Spinal cord (tissue), 10 donors: ENCODE measurements at places on chromosomes 6 and 20.
A peak's percentile ranks its signal among the peaks of the same experiment; 100 is the strongest.

DNA sequence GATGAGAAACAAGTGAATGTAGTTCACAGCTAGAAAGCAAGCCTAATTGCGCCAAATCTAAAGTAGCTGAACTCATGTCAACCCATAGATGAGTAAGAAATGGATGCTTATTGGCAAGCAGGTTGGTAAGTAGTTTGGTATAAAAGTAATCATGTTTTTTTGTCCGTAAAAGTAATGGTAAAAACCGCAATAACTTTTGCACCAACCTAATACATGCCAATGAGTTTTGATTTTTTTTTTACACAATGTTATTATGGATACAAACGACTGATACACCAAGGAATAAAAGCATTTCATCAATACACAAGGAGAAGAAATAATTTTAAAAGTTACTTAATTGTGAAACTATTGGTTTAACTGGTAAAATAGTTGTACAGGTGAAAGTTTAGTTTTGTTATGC, 977.5 kb downstream of the EYS start:
- DNase-seq: no peak

DNA sequence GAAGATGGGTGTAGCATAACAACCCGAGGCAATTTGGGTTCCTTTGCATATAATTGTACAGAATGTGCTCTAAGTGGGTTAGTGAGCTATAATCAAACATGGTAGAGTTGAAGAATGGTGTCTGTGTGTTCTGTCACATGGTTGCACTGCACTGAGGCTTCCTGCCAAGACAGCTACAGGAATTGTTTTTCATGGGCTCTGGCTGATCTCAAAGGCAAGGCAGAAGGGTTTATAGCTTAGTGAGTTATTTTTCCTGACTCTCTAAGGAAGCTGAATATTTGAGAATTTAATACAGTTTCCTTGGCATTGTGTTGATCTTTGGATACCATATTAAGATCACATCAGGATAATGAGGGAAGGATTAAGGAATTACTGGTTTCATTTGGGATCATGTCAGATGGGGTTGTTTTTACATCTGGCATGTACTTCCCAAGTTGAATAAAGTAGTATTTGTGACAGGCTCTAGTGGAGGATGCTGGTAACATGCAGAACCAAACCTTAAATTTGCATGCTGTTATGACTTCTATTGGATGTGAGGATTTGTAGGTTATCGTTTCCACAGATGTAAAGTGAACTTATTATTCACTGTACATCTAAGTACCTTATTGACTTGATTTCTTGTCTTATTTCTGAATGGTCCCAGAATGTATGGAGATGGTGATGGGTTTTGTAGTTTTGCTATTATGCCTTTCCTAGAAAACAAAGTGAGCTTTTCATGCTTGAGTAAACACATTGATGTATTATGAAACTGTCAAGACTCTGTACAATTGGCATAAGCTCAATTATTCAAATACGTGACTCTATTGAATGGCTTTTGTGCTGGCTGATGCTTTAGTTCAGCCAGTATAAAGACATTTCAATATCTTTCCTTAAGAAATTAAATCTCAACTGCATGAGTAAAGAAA, 43.3 kb downstream of the LRRC1 start:
- DNase-seq: peak; percentile 66

GRCh38 chr20:33437141-33437911, 6.2 kb downstream of the SNTA1 start:
- DNase-seq: peak; percentile 62

DNA sequence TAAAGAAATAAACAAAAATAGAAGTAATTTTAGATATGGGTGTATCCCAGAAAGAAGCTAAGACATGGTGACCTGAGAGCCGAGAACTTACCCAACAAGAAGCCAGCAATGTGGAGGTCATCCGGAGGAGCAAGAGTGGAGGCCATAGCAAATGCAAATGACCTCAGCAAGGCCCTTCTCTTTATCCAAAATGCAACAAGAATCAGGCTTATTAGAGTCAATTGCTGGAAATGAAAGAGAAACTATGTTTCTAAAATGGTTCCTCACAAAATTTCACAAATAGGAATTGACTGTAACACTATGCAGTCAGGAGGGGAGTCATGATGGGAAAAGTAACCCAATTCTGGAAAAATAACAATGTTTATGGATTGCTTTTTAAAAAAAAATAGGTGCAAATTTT, 90.4 kb downstream of the TNFAIP3 start:
- DNase-seq: no peak

GRCh38 chr6:47524136-47524845, 46.7 kb downstream of the CD2AP start:
- DNase-seq: no peak

GRCh38 chr6:8069631-8070284, 5.6 kb upstream of the BLOC1S5 start:
- DNase-seq: no peak

- no peak for DNase-seq
Observed at GRCh38 chr6:133648581-133648980, 240.3 kb upstream of the TCF21 start.

DNA sequence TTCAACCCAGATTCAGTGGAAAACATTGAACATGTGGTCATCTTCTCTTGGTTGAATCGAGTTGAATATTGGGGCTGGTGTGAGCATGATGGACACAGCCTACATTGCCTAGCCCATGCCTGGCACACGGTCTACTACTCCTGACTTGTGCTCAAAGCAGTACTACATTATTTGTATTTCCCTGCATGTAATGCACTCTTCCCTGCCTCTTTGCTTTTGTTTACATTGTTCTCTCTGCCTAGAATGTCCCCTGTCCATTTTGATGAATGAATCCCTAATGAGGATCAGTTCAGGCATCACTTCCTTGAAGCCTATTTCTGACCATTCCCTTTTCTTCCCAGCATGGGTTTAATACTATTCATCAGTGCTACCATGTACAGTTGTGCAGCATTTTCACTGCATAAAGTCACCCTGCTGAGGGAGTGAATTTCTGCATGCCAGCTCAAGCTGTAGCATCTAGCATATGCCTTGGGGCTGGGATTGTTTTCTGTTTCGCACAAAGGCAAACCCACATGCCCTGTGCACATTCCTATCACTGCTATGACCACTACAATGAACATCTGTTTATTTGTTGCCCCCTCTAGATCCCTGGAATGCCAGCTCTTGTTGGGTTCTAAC, 75.3 kb upstream of the CCN6 start:
- DNase-seq: no peak

DNA sequence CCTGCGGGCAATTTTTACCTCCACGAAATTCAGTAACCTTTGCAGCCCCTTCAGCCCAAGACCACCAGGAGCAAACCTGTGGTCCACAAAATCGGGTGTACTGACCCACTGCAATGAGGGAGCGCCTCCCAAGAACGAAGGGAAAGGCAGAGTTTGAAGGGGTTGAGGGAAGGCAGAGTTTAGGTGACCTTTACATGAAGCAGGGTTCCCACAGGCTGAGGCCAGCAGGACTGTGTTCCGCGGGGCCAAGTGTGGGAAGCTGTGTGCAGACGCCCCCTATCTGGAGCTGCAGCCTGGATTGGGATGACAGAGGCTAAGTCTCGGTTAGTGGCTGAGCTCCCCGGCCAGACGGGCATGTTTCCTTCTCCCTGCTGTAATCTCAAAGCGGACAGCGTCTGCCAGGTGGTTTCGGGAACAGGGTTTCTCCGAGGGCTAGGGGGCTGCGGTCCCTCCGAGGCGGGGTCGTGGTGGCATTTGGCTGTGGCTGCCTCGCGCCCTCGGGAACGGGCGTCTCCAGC, 826 bp upstream of the PYGB start:
- DNase-seq: no peak

DNA sequence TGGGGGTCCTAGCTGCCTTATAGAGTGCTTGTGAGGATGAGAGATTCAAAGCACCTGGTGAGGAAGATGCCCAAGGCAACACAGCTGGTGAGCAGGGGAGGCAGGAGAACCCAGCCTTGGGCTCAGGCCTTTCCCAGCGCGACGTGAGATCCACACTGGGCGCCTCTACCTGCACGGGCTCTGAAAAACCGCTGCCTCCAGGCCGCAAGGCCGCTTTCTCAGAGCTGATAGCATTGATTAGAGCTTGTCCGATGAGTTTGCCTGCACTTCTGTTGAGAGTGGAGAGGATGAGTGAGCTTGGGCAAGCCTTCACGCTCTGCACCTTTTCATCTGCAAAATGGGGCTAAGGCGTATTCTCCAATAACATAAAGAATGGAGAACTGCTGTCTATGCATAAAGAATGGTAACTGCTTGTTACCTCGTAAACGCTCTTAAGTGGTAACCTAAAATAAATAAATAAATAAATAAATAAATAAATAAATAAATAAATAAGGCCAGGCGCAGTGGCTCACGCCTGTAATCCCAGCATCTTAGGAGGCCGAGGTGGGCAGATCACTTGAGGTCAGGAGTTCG, 916 bp downstream of the PABPC1L start:
- DNase-seq: no peak

GRCh38 chr6:45758787-45759471, 256.7 kb downstream of the CLIC5 start:
- no peak for DNase-seq

DNA sequence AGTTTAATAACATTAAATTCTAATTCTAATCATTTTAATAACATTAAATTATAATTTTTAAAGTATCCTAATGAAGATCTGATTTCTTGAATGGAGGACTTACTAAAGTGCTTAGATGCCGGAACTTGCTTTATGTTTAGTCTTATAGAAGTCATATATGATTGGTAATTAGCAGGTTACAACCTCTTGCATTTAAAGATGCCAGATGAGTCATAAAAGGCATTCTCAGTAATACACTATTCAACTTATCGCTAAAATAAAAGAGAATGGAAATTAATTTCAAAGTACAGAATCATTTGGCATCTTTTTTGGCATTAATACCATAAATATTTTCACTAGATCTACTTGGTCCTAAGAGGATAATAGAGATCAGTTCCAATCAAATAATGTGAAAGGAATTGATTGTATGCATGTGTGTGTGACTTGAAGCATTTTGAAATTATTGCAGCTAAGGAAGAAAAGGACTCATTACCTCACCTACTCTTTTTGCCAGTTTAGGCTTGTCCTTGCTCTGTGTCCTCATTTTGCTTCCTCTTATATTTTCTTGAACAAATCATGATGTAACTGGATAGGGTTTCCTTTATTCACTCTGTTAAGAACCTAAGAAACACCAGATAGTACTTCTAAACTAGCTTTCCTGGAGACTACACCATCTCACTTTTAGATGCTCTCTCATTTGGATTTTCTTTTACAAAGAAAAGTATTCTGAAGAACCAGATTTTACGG, 2.7 kb downstream of the COL21A1 start:
- DNase-seq: no peak

GRCh38 chr20:4946986-4947385, 54.3 kb downstream of the SLC23A2 start:
- no peak for DNase-seq

DNA sequence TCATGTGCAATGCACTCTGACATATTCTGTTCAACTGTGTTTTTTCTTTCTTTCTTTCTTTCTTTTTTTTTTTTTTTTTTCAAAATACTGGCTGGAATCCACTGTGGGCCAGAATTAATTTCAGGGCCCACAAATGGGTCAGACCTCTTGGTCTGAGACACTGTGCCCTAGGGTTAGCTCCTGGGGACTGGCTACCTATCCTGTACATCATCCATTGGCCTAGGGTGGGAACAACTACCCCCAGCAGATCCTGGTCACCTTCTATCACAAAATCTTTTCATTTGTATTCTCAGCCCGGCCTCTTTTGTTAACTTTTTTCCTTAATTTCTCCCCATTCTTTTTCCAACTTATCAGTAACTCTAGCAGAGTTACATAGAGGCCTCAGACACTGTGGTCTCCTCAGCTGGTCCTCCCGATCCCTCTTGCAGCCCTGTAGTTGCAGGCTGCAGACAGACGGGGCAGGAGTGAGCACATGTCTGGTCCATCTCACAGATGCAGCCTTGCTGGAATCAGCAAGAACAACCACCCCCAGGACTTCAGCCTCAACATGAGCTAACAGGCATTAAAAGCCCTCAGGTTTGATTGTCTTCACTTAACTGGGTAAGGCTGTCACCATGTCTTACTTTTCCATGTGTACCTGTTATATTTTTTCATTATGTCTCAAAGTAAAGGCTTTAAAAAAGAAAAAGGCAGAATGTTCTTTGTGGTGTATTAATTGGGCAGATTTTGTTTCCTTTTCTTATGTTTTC, 41.3 kb downstream of the TXLNB start:
- peak; percentile 51 for DNase-seq

GRCh38 chr6:109187399-109188114, 92.2 kb downstream of the CEP57L1 start:
- no peak for DNase-seq
